ENCODE measurements at places on chromosomes 16 and 17.

GRCh38 chr16:12901597-12902461 lies at the start of gene SHISA9:
Gene SHISA9 (plus strand): TSS chr16:12901598.
- DNase-seq: no peak

GRCh38 chr16:1330260-1330914 lies 3.1 kb upstream of the BAIAP3 start:
- DNase-seq: no peak

- DNase-seq: no peak
Observed at GRCh38 chr17:40997361-40997760, 2.3 kb downstream of the KRTAP3-2 start.

DNA sequence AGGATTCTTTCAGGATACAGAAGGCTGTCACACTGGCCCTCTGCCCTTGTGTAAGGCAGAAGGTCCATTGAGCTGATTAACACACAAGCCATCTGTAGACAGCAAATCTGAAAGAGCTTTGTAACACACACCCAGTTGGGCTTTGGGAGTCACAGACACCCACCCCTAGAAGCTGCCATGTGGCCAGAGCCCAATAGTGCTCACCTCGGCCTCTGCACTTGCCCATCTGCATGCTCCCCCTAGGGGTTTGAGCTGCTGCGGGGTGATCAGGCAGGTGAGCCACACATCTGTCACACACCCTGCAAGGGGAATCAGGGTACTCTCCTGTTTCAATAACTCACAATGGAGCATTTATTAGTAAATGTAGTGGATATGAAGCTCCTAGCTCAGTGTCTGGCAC lies 138.3 kb downstream of the CHD9NB start:
- DNase-seq: no peak

GRCh38 chr17:4248504-4249277 lies 15.1 kb downstream of the ANKFY1 start:
- no peak for DNase-seq

- DNase-seq: no peak
Observed at GRCh38 chr16:60127196-60127595, 1393.1 kb upstream of the GOT2 start.

- DNase-seq: no peak
Observed at GRCh38 chr16:26175944-26176343, 484.2 kb downstream of the HS3ST4 start.

- DNase-seq: no peak
Observed at GRCh38 chr17:19554393-19554792, 20.7 kb downstream of the SLC47A1 start.

- DNase-seq: no peak
Observed at GRCh38 chr17:76233588-76234353, 6.5 kb downstream of the RNF157 start.

DNA sequence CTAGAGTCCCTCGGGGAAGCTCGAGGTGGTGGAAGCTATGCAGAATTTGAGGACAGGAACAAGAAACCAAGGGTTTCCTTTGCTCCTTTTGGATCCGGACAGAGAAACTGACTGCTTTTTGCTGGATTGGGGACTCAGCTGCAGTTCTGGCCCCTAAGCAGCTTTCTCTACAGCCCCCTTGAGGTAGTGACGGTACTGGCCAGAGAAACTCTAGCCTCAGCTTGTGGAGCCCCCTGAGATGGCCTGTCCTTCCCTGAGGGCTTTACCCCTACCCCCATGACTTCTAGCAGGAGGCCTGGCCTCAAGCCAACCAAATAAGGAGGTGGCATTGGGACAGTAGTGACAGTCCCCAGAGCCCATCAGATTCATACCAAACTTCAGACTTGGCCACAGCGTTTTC lies 118.1 kb downstream of the IRX5 start:
- no peak for DNase-seq

GRCh38 chr16:86307514-86307903 lies 202.8 kb upstream of the FOXF1 start:
- DNase-seq: no peak

DNA sequence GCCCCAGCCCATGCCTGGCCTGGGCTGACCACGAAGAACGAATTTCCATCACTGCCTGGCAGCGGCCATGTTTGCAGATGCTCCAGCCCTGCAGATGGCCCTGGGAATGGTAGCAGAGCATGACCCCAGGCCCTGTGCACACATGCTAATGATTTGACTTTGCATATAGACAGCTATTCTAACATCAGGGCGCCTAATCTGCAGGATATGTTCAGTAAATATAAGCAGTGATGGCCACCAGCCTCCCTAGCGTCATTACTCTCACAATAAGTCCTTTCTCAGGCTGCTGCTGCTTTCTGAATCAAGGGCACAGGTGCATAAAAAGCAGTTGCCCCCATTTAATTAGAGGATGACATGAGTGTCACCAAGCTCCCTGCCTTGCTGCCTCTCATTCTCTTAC lies 24.2 kb downstream of the DNAH9 start:
- DNase-seq: no peak

DNA sequence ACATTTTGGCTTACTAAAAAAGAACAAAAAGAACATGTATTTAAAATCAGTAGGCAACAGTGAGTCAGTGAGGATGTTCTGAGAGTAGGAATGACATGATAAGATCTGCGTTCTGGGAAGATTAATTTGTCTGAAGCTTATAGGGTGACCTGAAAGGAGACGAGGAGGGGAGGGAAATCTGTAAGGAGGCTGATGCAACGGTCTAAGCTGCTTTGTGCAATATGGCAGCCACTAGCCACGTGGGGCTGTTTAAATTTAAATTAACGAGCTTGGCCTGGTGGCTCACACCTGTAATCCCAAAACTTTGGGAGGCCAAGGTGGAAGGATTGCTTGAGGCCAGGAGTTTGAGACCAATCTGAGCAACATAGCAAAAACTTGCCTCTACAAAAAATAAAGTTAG lies 181.6 kb upstream of the CACNG3 start:
- DNase-seq: no peak

GRCh38 chr17:19744492-19744891 lies 3.6 kb downstream of the ALDH3A1 start:
- DNase-seq: no peak

DNA sequence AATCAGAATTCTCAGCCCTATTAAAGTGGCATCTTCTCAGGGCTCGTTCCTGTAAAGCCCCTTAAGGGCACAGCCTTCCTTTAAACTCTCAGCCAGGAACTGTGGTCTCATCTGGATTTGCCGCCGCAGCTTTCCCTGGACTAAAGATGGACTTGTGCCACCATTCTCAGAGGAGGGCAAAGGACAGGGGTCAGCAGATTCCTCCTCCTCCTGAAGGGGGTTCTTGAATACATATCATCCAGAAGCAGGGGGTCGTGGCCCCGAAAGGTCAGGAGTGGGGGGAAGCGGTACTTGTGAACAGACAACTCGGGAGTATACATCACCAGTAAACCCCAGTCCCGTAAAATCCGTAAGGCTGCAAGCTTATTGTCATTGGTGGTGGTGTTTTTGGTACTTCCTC lies 174.8 kb downstream of the RPTOR start:
- no peak for DNase-seq

- DNase-seq: no peak
Observed at GRCh38 chr17:61337290-61337689, 62.4 kb upstream of the TBX2 start.

DNA sequence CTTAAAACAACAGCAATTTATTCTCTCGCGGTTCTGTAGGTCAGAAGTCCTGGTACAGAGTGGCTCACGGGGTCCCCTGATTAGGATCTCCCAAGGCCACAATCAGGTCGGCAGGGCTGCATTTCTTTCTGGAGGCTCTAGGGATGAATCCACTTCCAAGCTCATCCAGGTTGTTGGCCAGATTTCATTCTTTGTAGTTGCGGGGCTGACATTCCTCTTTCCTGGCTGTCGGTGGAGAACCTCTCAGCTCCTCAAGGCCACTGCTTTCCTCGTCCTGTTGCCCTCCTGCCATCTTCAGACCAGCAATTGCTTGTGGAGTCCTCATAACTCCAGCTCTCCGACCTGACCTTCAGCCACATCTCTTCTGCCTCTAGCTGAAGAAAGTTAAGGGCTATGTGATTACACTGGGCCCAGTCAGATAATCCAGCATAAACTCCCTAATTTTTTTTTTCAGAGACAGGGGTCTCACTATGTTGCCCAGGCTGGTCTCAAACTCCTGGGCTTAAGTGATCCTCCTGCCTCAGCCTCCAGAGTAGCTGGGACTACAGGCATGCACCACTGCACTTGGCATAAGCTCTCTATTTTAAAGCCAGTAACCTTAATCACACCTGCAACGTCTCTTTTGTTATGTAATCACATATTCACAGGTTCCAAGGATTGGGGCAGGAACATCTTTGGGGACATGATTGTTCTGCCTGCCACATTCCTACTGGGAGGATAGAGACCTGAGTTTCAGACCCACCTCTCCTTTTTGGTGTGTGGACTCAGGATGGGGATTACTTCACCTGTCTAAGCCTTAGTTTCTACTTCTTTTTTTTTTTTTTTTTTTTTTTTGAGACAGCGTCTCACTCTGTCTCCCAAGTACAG lies 4.1 kb upstream of the GAST start:
- no peak for DNase-seq

- DNase-seq: no peak
Observed at GRCh38 chr17:20141198-20141972, 132.2 kb downstream of the SPECC1 start.

- no peak for DNase-seq
Observed at GRCh38 chr17:30292286-30292858, 628 bp upstream of the BLMH start.

DNA sequence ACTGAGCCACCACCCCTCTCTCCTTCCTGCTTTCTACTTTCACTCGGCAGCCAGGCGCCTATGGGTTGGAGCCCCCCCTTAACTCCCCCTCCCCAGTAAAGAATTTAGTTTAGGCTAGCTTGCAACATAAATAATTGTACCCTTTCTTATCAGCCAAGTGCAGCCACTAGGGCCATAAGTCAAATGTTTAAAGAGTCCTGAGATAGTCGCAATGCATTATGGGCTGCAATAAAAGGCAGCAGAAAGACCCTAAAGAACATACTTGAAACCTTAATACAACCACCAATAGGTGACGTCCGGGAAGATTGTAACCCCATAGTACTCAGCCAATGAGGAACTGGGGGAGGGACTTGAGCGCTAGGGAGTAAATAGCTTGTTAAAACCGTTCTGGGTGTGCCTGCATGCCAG lies 40.5 kb downstream of the C16orf82 start:
- DNase-seq: no peak

DNA sequence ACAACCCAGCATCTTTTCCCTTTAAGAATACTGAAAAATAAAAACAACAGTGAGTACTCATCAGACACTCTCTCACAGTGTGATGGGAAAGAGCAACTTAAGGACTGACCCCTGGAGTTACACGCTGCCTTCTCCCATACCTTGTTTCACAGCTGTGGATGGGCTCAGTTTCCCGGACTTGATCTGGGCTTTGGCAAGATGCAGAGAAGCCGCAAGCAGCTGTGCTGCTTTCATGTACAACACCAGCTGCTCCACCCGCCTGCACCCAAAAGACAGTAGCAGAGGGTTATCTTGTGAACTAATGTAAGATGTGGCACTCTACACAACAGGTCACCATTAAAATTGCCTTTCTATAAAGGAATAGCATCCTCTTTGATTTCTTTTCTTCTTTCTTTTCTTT lies 32.7 kb upstream of the ALDH3A1 start:
- no peak for DNase-seq

DNA sequence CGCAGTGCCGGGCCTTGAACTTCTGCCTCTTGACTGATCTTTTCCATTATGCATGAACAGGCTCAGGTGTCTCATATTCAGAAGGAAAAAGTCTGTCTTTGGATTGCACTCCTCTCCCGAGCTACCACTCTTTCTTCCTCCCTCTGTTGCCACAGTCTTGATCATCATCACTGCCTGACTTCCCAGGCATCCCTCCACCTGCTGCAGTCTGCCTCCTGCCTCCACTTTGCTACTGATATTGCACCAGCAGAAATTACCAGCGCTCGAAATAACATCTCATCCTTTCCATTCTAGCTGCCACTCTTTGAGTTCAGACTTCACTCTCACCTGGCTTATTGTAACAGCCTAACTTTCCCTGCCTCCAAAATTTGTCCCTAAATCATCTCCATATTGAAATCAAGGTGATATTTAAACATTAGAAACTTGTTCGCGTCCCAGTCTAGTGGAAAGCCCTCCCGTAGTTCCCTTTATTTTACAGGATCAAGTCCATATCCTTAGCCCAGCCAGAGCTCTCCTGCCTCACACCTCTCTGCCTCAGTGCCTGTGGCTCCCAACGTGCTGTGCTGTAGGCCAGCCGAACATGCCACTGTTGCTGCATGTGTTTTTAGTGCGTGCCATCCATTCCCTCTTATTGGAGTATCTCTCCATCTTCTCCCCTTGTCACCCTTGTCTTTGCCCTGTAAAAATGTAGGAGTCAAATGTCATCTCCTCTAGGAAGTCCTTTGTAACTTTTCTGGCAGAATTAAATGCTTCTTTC lies 39.9 kb downstream of the NUP88 start:
- no peak for DNase-seq

- DNase-seq: no peak
Observed at GRCh38 chr17:44069974-44070454, 521 bp upstream of the G6PC3 start.

- no peak for DNase-seq
Observed at GRCh38 chr17:57552114-57552624, 192.9 kb downstream of the CCDC182 start.

GRCh38 chr17:17876959-17877528 lies 40.3 kb upstream of the SREBF1 start:
- peak; percentile 32 for DNase-seq
